ENCODE measurements at places on chromosomes 1 and 21.

DNA sequence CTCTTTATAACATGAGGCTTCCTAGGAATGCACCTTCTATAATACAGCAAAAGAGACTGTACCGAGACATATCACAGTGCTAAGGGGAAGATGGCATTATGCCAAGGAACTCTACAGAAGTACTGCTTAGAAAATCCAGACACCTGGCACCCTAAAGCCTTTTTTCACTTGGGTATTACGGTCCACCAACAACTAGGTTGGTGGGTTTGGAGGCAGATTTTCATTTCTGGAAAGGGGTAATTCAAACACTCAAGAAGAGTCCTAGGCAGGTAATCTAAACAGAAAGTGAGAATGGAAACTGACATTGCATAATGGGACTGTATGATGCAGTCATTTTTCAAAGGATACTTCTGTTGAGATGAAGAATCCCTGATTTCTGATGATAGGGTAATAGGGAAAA lies 19.6 kb downstream of the SCMH1 start:
- no peak for DNase-seq

DNA sequence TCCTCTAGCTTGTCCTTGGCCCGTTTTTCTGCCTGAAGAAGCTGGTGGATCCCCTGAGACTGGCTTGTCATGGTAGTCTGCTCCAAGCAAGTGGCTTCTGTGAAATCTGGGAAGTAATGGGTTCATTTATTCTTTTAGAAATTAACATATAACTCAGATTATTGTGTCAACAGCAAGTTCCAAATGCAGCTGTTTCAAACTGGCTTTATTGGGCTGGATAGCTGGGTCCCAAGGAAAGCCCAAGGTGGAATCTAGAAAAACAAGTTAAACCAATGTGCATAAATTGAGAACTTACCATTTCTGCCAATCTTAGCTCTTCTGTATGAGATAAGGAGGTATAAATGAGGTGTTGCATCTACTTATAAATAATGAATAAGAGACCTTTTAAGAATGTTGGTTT lies at the start of gene ATP6V1G3:
Gene ATP6V1G3, minus strand, starts transcription at position 101 of the 400 bp plus-strand sequence. Its CDS starts 30 bp downstream, at position 71.
- no peak for DNase-seq

GRCh38 chr1:62311473-62311943 lies 7.7 kb downstream of the KANK4 start:
- DNase-seq: no peak

DNA sequence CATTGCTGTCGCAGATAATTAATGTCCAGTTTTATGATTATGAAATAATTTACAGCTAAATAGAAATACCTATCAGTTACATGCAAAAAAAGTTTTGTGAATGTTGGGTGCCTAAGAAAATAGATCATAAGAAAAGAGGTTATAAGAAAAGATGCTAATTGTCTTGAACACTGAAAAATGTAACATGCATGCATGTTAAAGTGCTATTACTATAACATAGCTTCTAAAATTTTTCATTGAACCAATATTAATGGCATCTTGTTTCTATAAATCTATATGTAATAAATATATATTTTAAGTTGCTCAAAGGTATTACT lies 35.5 kb upstream of the SCYL3 start:
- no peak for DNase-seq

GRCh38 chr1:230327892-230328284 lies 98.2 kb downstream of the PGBD5 start:
- peak; percentile 37 for DNase-seq

DNA sequence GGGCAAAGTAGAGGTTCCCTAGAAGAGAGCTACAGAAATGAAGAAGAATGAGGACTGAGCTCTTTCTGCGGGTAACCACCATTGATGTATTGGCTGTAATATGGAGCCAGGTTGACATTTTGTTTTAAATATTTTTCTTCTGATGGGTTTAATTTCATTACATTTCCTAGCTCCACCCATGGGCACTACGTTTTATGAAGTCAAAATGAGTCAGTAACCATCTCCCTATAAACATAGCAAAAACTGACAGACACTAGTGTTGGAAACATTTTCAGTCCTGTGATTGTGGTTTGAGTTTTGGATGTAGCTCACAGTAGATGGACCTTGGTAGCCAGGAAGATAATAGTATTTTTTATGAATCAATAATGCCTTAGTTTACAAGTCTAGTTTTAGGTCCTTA lies 470.4 kb upstream of the B3GALT2 start:
- DNase-seq: no peak

DNA sequence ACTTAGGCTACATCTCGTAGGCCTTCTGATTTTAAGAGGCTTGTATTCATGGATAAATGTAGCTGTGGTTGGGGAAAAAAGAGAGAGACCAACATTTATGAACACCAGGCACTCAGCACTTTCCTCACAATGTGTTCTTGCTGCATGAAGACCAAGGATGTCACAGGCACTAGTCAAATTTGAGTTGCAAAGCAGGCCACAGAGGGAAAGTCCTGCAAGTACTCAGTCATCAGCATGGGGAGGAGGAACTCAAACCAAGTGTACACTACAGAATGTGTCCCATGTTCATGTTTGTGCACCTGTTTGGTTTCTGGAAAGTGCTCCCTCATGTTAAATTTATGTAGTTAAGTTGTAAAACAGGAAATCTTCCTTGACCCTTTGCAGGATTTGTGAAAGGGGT lies 8.7 kb upstream of the MAP3K7CL start:
- no peak for DNase-seq

DNA sequence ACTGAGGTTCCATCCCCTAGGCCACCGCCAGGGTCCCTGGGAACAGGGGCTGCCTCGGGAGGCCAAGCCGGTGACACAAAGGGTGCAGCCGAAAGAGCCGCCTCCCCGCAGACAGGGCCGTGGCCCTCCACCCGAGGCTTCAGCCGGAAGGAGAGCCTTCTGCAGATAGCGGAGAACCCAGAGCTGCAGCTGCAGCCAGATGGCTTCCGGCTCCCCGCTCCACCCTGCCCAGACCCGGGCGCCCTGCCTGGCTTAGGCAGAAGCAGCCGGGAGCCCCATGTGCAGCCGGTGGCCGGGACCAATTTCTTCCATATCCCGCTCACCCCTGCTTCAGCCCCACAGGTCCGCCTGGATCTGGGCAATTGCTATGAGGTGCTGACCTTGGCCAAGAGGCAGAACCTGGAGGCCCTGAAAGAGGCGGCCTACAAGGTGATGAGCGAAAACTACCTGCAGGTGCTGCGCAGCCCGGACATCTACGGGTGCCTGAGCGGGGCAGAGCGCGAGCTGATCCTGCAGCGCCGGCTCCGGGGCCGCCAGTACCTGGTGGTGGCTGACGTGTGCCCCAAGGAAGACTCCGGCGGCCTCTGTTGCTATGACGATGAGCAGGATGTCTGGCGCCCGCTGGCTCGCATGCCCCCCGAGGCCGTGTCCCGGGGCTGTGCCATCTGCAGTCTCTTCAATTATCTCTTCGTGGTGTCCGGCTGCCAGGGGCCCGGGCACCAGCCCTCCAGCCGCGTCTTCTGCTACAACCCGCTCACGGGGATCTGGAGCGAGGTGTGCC lies 1.4 kb downstream of the KLHDC7A start:
- DNase-seq: peak; percentile 23

- DNase-seq: peak; percentile 40
These were observed at the start of gene PTPRF for GRCh38 chr1:43530483-43531106. Gene PTPRF (plus strand): TSS chr1:43530883. CDS start chr1:43545076, 14,193 bp downstream.

DNA sequence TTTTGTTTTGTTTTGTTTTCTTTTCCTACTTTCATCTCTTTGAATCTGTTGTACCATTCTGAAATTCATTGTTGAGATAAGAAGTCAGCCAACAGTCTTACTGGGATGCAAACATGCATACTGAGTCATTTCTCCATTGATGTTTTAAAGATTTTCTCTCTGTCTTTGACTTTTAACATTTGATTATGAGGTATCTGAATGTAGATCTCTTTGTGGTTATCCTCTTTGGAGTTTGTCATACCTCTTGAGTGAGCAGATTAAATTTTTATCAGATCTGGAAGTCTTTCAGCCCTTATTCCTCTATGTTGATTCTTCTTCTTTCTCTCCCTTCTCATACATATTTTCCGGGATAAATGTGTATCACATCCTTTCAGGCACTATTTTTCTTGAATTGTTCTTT lies 406.9 kb upstream of the NCAM2 start:
- peak; percentile 21 for DNase-seq

- no peak for DNase-seq
These were observed 511.0 kb upstream of the CAMK1G start for GRCh38 chr1:209072481-209072880.

- DNase-seq: no peak
These were observed 934.7 kb downstream of the PLA2G4A start for GRCh38 chr1:187763465-187763864.

DNA sequence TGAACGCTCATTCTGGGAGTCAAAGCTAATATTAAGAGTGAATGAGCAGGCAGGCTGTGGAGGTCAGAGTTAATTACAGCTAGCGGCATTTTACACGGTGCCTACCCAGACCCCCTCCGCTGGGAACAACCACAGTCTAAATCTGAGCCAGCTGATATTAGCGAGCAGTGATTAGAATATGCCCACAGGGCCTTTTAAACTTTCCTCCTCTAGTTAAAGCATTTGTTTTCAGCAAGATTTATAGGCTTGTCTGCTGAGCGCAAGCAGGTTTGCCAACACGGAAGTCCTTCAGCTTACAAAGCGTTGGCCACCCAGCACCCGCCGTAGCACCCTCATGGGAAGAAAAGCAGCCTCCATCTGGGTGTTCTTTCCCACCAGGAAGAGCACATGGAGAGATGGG lies 72.1 kb downstream of the LMX1A start:
- DNase-seq: no peak

DNA sequence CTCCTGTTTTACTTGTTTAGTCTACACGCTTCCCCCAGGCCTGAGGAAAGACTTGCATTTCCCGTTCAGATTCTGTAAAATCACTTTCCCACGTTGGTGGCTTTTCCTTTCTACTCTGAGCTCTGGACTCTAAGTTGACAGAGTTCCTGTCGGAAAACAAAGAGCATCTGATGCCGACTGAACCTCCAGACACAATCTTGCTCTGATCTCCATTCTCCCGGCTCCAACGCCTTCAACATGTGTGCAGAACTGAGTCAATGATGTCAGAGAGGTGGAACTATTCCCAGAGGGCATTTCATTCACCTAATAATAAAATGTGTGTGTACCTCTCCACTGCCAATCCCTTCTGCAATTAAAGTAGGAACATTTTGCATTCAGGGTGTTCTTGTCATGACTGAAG lies 147.7 kb downstream of the MIS18A start:
- no peak for DNase-seq

DNA sequence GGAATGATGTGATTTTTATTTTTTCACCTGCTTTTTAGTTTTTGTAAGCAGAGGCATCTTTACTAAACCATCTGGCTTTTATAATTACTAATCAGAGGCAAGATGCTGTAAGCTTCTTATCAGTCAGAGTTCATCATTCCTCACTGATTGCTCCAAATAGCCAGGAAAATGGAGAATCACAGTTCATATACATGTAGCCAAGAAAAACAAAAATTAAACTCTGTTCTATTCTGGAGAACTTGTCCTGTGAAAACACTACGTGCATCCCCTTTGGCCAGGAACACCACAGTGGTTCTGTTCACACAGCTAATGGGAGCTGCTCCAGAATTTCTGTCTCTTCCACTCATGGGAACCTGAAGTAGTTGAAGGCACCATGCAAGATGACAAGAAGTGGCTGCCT lies 725.5 kb upstream of the CHRM3 start:
- DNase-seq: no peak

DNA sequence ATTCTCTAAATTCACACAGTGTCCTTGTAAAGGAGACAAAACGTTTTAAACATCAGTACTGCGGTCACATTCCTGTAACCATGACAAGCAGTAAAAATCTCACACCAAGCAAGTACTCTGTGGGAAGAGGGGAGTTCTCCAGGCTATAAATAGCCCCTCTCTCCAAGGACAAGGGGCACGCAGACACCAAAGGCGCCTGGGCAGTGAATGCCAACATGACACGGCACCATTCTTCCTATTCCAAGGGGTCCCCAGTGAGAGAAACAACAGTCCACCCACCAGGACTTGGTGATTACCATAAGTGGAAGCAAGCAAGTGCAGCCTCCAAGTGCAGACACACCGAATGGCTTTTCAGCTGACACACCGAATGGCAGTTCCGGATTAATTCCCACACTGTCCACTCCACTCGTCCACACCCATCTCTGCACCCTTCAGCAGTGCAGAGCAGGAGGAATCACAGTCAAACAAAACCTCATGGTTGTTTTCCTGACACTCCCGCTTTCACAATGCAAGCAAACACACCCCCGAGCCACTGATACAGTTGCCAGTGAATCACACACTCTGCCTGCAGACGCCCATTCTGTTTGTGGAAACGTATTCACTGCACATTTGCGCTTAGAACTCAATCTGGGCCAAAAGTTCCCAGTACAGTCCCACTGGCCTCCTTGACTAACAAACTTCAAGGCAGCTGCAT lies 1.8 kb downstream of the PTTG1IP start:
- DNase-seq: peak; percentile 40

- DNase-seq: no peak
These were observed 3.1 kb downstream of the ACADM start for GRCh38 chr1:75727571-75727970.

DNA sequence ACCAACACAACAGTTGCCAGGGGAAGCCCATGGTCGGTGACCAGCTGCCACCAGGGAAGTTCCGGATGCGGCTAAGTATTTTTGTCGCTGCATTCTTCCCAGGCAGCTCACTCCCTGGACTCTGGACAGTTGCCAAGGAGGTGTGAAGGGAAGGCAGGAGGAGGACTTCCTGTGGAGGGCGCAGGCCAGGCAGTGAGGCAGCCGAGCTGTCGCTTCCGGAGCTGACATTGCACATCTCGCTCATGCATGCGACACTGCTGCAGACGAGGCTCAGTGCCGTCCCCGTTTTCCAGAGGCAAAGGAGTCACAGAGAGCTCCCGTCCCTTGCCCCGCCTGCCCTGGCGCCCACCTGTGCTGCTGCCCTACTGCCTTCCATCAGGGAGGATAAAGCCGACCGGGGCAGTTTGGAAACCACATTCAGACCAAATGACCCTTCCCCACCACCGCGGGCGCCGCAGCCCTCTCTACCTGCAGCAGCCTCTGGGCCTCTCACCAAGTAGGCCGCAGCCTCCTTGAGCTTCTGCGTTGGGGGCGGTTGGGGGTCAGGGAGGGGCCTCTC lies 81.4 kb downstream of the NENF start:
- DNase-seq: peak; percentile 95

DNA sequence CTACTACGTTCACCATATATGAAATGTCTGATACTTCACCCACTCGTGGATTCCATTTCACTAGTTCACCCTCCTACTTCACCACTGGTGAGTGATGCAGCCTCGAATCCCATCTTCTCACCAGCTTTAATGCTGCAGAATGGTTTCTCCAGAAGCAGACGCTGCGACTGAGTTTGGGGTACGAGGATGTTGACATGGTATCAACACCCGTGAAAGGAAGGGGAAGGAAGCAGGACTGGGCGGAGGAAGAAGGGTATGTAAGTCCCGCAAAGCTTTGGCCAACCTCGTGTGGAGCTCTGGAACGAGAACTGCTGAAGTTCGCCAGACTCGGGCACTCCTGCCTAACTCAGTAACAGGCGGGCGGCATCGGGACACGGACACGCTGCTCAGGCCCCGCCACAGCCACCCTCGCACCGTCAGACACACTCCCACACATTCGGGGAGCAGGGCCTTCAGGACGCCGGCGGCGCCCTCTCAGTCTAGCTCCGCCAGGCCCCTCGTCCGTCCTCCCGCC lies 833 bp upstream of the DIP2A start:
- peak; percentile 6 for DNase-seq

GRCh38 chr1:97943354-97943753 lies 22.5 kb upstream of the DPYD start:
- DNase-seq: no peak

- no peak for DNase-seq
These were observed 671.7 kb upstream of the PTBP2 start for GRCh38 chr1:96049759-96050409.

- no peak for DNase-seq
These were observed 54.7 kb downstream of the NDUFS5 start for GRCh38 chr1:39080831-39081270.

- no peak for DNase-seq
These were observed 122.3 kb downstream of the XCL2 start for GRCh38 chr1:168421399-168422004.
